Activated CD4-positive, alpha-beta T cell treated with anti-CD3 and anti-CD28 coated beads, Interleukin-2, amount 10 ng/mL, durations not matched to agents 7 days and 5 days (primary cell): ENCODE measurements at places on chromosomes 3 and 15. TPM values are rescaled to one million over a fixed set of nuclear protein-coding genes. Genes with fewer than 3 reads are reported as not detected.

- no peak for DNase-seq
- H3K27ac ChIP-seq: no peak overlapping the region
- H3K4me1 ChIP-seq: no peaks in the 10 kb centered on the region
- peaks cover 13% of the 10 kb centered on the region for H3K27me3 ChIP-seq
- no peak overlapping the region for H3K4me3 ChIP-seq
Observed at GRCh38 chr15:101435761-101436160, 53.7 kb downstream of the PCSK6 start.

DNA sequence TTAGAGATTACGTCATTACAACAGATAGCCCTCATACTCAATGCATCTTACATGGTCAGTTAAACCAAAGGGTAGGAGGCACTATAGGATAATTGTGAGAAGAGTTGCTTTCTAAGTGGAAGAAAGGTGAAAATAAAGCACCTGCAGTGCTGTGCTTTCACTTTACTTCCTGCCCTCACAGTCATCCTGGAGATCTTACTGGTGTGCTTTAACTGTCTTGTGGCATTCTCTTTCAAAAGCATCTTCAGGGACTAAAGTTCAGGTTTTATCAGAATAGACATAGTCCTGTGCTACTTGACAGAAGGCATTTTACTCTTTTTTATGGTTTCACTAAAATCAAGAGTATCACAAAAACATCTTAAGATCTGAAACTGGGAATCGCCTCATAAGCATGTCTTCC, 286.6 kb downstream of the ZBTB20 start:
- DNase-seq: no peak
- H3K4me1 ChIP-seq: peaks cover 25% of the 10 kb centered on the region
- no peak overlapping the region for H3K4me3 ChIP-seq
- H3K27me3 ChIP-seq: no peaks in the 10 kb centered on the region
- H3K36me3 ChIP-seq: no peaks in the 10 kb centered on the region

Gene TRPM1
- total RNA-seq: not detected

GRCh38 chr15:91561371-91562100, 292.0 kb upstream of the SLCO3A1 start:
- H3K4me3 ChIP-seq: no peak overlapping the region
- H3K27me3 ChIP-seq: peaks cover 28% of the 10 kb centered on the region
- H3K27ac ChIP-seq: no peak overlapping the region
- H3K36me3 ChIP-seq: no peaks in the 10 kb centered on the region

DNA sequence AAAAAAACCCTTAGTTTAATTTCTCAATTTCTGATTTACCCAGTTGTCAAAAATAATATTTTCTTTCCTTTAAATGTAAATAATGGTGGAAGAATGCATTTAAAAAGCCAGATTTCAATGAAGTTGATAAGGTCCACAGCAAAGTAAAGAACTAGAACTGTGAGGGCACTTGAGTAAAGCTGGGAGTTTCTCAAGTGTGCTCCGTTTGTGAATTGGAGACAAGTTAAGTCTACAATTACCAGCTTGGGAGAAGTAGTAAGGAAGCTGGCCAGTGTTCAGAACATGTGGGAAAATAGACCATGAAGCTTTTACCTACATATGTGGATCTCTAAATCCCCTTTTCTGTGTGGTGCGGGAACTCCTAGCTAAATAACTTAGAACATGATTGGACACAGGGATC, 239.4 kb downstream of the OXSM start:
- H3K4me3 ChIP-seq: no peak overlapping the region
- DNase-seq: no peak
- no peak overlapping the region for H3K27ac ChIP-seq
- no peaks in the 10 kb centered on the region for H3K36me3 ChIP-seq
- no peaks in the 10 kb centered on the region for H3K27me3 ChIP-seq

Gene CCR4
- total RNA-seq: 60.3 TPM

Gene GOLGA8J
- total RNA-seq: not detected

DNA sequence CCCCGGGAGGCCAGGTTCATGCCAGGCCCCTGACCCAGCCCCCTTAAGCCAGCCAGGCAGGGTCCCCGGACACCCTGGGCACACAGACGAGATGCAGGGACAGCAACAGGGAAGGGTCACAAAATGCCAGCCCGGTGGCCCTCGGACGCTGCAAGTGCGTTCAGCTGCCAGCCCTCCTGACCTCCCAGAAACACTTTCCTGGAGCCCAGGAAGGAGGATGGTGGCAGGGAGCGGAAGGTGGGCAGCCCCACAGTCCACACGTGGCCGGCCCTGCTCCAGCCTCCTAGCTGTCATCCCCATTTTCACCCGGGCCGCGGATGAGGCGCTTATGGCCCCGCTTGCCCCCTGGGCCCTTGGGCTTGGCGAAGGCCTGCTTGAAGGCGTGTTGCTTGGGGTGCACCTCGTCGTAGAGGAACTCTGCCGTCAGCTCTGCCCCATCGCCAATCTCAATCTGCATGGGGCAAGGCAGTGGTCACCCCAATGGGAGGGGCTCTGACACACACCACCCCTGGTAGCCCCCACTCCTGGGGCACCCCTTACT, 3.4 kb upstream of the TLR9 start:
- no peak overlapping the region for H3K27ac ChIP-seq
- no peak for DNase-seq
- peaks cover 60% of the 10 kb centered on the region for H3K4me1 ChIP-seq
- no peaks in the 10 kb centered on the region for H3K27me3 ChIP-seq
- peaks cover 42% of the 10 kb centered on the region for H3K36me3 ChIP-seq
- H3K4me3 ChIP-seq: no peak overlapping the region

- H3K27ac ChIP-seq: no peak overlapping the region
- no peak overlapping the region for H3K4me3 ChIP-seq
- H3K4me1 ChIP-seq: no peaks in the 10 kb centered on the region
- peaks cover 13% of the 10 kb centered on the region for H3K27me3 ChIP-seq
- no peak for DNase-seq
Observed at GRCh38 chr3:12230406-12230805, 58.5 kb upstream of the PPARG start.

DNA sequence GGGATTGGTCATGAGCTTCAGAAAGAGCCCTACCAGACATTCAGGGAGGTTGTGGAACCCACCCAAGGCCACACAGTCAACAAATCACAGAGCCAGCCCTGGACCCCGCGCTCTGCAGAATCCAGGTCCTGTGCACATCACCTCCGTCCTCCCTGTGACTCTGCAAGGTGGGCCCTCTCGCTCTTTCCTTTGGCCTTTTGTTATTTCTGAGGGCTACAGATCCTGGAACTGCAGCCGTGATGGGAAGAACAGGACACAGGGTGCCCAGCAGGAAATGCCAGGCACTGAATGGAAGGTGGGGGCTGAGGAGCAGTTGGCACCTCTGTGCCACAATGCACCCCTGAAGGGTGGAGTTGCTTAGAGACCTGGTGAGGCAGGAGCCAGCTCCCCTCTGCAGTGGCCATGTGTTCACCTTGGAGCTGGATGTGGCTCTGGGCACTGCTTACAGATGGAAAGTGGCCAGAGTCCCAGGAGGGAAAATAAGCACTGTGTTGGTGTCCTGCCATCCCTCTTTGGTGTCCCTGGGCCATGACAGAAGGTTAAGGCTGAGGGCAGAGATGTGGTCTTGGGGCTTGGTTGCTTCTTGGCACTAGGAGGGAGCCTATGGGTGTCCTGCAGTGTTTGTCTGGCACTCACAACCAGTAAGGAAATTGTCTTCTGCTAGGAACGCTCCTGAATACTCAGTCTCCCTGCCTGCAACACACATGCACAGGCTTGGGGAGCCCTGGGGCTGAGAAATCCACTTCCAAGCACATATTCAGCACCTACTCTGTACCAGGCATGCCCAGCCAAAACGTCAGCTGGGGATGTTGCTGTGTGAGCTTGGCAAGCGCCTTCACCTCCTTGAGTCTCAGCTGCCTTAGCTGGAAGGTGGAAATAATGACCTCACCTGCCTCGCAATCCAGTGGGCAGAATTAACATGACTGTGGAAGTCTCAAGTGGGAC, 98.0 kb upstream of the SLC6A6 start:
- no peak for DNase-seq
- no peak overlapping the region for H3K27ac ChIP-seq
- peaks cover 18% of the 10 kb centered on the region for H3K27me3 ChIP-seq
- H3K4me1 ChIP-seq: peaks cover 11% of the 10 kb centered on the region
- H3K36me3 ChIP-seq: no peaks in the 10 kb centered on the region

GRCh38 chr3:186653984-186654383, 11.8 kb upstream of the HRG start:
- no peak for DNase-seq
- H3K4me3 ChIP-seq: no peak overlapping the region
- no peaks in the 10 kb centered on the region for H3K4me1 ChIP-seq
- H3K27me3 ChIP-seq: peaks cover 30% of the 10 kb centered on the region
- no peak overlapping the region for H3K27ac ChIP-seq

Gene TRANK1
- 84.3 TPM for total RNA-seq

- H3K36me3 ChIP-seq: no peaks in the 10 kb centered on the region
- peaks cover 9% of the 10 kb centered on the region for H3K4me1 ChIP-seq
- no peak for DNase-seq
- H3K27me3 ChIP-seq: no peaks in the 10 kb centered on the region
Observed at GRCh38 chr15:63407612-63408011, 26.0 kb upstream of the CA12 start.

DNA sequence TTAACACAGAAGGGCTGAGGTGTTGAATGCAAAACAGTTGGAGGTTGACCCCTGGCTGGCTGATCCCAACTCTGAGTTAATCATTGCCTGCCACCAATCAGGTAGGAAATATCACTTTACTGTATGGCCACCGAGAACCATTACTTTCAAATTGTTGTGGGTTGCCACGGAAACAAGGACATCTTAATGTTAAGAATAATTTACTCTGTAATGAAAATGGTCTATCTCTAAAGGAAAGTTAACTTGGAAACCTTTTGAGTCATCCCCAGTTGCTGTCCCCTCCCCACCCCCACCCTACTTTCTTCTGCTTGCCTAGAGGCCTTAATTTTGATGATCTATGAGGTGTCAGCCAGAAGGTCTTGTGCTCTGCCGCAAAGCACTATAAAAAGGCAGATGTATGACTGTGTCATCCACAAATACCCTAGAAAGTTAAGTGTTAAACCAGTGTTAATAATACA, 78.7 kb upstream of the SNRK start:
- H3K36me3 ChIP-seq: no peaks in the 10 kb centered on the region
- no peak for DNase-seq
- H3K27me3 ChIP-seq: no peaks in the 10 kb centered on the region
- H3K4me1 ChIP-seq: no peaks in the 10 kb centered on the region
- no peak overlapping the region for H3K27ac ChIP-seq

GRCh38 chr3:27487383-27487782, 3.2 kb upstream of the SLC4A7 start:
- no peak overlapping the region for H3K4me3 ChIP-seq
- DNase-seq: no peak
- H3K27me3 ChIP-seq: no peaks in the 10 kb centered on the region
- H3K36me3 ChIP-seq: peaks cover 7% of the 10 kb centered on the region
- H3K27ac ChIP-seq: no peak overlapping the region
- peaks cover 8% of the 10 kb centered on the region for H3K4me1 ChIP-seq

DNA sequence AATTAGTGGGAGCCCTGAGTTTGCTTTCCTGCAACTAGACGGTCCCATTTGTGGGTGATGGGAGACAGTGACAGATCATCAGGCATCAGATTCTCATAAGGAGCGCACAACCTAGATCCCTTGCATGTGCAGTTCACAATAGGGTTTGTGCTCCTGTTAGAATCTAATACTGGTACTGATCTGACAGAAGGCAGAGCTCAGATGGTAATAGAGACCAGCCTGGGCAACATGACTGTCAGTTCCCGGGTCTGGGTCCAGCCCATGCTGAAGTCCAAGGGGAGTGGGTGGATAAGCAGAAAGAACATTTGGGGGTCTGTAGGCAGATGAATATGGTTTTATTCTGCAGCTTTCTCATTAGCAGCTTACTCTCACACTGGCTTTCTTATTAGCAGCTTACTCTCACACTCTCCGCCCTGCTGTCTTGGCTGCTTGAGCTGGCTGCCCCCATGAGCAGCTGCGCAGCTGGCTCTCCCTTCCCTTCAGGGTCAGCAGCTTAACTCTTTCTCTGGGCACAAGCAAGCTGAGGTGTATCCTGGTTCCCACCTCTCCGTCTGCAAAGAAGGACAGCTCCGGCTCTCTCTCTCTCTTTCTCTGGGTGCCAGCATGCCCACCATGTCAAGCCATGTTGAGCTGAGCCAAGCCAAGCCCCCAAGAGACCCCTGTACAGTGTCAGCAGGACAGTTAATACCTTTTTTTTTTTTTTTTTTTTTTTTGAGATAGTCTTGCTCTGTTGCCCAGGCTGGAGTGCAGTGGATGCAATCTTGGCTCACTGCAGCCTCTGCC, 46.5 kb downstream of the KLHDC8B start:
- H3K36me3 ChIP-seq: no peaks in the 10 kb centered on the region
- no peaks in the 10 kb centered on the region for H3K4me1 ChIP-seq
- H3K27ac ChIP-seq: no peak overlapping the region
- H3K4me3 ChIP-seq: no peak overlapping the region

DNA sequence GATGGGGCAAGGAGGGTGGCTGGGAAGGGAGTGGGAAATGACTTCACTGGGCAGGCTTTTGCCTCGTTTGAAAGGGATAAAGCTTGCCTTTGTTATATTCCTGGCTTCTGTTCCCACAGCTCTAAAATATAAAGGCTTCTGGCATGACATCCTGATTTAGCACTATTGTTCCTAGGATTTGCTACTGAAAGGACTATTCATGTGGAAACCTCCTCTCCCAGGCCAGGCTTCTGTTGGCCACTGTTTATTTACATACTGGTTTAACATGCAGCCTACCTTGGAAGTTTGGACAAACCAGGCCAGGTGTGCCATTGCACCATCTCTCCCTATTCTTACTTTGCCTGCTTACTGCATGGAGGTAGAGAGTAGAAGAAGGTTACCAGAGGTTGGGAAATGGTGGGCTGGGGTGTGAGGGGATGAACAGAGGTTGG, 2.4 kb upstream of the LMCD1 start:
- DNase-seq: no peak
- H3K4me1 ChIP-seq: peaks cover 14% of the 10 kb centered on the region
- H3K4me3 ChIP-seq: no peak overlapping the region
- no peak overlapping the region for H3K27ac ChIP-seq

DNA sequence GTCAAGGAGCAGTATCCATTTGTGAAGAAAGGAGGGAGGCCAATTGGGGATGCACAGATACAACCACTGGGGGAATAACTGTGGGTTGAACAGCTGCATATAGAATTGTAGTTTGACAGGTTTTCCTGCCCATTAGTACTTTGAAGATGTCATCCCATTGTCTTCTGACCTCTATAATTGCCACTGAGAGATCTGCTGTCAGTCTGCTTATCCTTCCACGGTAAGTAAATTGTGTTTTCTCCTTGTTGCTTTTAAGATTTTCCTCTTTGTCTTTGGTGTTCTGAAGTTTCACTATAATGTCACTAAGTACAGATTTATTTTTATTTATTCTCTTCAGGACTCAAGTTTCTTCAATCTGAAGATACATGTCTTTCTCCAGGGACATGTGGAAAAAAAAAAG, 56.6 kb downstream of the MOBP start:
- no peaks in the 10 kb centered on the region for H3K36me3 ChIP-seq
- H3K27me3 ChIP-seq: peaks cover 20% of the 10 kb centered on the region
- H3K4me1 ChIP-seq: no peaks in the 10 kb centered on the region
- H3K27ac ChIP-seq: no peak overlapping the region

Gene SLC9C1
- total RNA-seq: not detected

- H3K36me3 ChIP-seq: no peaks in the 10 kb centered on the region
- H3K4me3 ChIP-seq: no peak overlapping the region
- peaks cover 8% of the 10 kb centered on the region for H3K4me1 ChIP-seq
- no peak overlapping the region for H3K27ac ChIP-seq
Observed at GRCh38 chr3:102233881-102234280, 200.9 kb upstream of the ZPLD1 start.
